ENCODE measurements at places on chromosomes 5 and 9.

DNA sequence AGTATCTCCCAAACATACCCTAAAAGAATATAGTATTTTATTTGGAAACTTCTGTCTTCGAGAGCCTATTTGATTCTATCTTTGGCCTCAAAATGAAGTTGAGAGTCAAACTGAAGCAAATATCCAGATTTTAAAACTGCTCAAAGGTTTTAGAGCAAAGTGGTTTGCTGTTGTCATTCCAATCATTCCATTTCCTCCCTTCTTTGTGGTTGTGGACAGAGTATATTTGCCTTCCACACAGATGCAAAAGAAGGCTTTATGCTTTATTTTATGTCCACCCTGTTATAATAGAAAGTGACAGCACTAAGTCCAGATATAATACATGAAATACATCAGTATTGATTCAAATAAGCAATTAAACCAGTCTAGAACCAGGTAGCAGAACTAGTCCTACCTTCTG is 12.4 kb downstream of the GZMK start:
- DNase-seq = no peak

GRCh38 chr5:170821257-170821800 is 37.8 kb downstream of the GABRP start:
- no peak for DNase-seq

DNA sequence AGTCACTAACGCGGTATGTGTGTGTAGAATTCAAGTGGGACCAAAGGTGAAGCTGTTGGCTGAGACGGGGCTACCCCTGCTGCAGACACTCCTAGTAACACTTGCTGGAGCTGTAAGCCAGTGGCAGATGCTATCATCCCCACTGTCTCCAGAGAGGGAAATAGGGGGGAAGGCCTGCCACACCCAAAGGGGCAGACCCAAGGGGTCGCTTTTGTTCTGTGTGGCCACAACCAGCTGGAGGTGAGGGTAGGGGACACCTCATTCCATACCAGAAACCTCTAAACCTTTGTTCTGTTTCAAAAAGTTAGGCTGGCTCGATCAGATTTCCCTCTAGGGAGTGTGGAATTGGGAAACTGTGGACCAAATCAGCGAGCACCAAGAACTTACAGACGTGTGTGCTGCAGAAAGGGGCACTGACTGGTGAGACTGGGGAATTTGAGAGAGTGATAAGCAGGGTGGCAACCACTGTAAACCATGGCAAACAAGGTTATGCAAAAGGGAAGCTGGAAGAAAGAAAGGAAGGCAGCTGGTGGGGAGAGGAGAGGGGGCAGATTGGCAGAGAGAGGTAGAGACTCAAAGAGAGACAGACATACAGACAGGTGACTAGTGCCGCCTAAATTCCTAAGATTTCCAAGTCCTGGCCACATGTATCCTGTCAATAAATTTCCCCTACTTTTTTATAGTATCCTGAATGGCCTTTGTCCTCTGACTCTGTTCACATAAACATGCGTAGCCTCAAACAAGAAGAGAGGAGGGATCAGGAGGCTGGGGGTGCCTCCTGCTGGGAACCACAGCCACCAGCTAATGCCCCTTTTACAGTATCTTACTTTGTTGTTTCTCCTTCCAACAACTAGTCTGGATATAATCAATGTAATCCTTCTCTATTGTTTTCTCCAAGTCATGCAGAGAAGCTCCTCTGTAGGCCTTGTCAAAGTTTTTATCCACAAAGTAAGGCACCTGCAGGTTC is 15.6 kb upstream of the SPATA24 start:
- no peak for DNase-seq

DNA sequence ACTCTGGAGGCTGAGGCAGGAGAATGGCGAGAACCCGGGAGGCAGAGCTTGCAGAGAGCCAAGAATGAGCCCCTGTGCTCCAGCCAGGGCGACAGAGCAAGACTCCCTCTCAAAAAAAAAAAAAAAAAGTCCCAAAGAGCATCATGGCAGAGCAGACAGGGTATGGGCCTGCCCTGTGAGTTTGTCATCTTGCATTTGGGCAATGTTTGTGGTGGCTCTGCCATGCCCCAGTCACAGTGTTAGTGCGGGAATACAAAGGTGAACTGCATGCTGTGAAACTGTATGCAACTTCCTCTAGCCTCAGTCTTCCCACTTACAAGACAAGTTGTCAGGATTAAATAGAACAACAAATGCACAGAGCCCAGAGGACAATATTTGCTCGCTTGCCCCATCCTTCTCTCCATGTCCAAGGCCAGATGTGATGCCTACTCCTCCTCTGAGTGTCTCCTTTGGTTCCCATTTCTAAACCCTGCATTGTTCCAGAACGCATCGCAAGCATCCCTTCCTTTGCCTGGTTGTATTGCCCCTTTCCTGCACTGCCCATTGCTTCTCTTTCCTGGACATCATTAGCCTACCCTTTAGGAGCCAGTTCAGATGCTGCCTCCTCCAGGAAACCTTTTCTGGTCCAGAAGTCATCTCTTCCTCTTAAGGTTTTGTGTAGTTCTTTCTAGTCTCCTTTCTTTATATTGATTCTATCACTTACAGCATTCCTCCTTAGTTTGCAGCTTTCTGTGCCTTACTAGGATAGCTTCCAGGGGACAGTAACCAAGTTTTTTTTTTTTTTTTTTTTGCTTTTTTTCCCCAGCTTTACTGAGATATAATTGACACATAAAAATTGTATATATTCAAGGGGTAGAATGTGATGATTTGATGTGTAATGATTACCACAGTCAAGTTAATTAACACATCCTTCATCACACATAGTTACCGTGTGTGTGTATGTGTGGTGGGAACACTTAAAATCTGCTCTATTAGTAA is 69.0 kb upstream of the TNFAIP8 start:
- DNase-seq = no peak

DNA sequence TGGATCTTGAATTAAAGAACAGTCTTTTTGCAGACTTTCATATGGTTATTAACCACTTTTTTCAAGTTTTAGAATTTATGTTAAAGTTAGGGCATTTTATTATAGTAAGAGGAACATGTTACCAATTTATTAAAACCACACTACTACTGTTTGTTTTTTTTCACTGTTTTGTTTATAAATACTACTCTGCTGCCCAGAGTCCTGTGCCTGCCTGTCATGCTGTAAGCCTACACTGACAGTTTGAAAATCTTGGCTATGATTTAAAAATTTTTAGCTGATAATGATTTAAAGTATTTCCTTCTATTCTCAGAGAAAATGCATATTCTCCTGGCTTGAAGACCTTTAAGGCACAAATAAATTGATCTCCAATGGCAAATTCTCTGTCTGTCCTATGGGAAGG is 128.7 kb downstream of the RPS23 start:
- DNase-seq = no peak

DNA sequence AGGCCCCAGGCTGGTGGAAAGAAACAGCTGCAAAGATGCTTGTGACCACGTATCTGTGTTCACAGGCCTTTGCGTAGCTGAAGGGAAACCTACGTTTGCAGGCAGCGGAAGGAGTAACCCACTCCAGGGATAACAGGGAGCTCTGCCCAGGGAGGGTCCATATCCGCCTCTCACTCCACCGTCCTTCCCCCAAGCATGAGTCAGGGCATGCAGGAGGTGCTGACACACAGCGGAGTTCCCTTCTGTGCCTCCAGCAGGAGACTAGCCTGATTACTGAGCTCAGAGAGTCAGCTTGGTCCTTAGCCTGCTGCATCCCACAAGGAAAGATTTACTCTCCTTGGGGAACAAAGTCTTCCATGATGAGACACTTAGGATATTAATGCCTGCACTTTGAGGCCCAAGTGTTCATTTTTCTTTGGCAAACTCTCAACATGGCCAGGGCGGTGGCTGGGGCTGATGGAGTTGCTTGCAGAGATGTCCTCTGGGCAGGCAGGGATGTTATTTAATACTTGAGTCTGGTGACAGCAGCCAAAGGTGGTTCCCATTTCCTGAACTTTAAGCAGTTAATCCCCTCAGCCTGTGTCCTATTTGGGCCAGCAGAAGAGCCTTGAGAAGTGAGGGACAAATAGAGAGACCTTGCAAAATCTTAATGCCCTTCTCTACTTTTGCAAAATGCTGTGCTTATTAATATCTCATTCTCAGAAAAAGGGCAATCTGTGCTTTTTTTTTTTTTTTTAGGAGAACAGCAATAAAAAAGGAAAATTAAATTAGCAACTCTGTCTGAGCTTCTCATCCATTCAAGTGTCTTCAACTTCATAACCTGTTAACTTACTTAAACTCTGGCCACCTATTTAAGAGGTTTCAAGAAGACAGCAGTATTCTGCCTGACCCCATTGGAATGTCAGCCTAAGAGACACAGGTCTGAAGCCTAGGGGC is 222.1 kb downstream of the HSPA4 start:
- peak; percentile 34 for DNase-seq

DNA sequence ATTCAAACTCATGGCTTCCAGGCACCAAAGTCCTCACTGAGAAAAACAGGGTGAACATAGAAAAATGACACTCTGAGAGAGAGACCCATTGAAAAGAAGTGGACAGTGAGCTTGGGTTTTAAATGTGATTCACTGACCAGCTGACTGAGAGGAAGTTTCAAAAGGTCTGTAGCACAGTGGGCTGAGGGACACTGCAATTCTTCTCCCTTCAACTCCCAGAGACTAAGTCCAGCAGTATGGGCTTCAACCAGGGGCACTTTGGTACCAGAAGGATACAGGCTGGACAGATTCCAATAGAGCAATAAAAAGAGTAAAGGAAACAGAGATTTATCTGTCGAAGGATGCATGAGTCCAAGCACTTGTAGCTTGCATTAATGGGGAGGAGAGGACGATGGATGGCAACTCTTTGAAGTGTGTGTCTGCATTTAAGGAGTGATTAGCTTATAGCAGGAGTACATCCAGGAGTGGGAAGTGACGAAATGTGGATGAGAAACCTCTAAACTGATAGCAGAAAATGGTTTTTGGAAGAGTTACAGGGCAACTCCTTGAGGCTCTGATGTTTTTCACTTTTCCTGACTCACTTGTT is 117.0 kb upstream of the ANKRD55 start:
- DNase-seq = no peak

- no peak for DNase-seq
Observed at GRCh38 chr5:151900891-151901290, 23.8 kb downstream of the GLRA1 start.

DNA sequence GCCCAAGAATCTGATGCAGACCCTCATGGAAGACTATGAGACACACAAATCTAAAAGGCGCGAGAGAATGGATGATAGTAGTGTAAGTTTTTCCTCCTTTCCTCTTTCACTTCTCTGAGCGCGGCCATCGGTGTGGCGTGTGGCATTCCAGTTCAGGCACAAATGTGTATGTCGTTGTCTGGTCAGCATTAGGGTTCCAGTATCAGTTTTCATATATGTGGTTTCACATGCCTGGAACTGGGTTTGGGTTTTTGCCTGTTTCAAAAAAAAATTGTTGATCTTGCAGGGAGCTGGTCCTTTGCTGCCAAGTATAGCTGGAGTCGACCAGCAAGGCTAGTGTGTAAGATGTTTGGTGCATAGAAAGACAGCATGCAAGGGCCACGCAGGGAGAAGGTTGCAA is 51.5 kb downstream of the C9orf152 start:
- no peak for DNase-seq

- no peak for DNase-seq
Observed at GRCh38 chr5:159630545-159630944, 285.7 kb upstream of the ADRA1B start.

DNA sequence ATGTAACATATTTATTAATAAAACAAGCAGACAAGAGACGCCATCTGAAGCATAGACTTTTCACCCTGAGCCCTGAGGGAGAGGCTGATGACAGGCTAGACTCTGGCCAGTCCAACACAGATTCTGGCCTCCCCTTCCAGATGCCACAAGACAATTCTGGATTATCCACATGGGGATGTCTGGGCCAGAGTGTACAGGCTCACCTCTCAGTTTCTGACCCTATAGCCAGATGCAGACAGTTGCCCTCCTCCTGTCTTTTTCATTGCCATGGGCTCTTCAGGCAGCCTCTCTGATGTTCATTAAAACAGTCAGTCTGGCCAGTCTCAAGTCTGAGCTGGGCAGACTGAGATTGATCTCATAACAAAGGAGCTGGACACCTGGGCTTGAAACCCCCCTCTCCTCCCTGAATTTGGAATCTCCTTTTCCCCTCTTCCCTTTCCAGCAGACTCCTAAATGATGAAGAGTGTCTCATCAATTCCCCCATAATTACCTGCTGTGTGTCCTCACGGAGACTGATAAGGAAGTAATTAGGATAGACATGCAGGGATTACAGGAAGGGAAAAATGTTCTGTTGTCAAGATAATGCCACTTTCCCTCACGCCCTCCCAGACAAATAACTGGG is 89.6 kb downstream of the ASTN2 start:
- DNase-seq = no peak

- DNase-seq = no peak
Observed at GRCh38 chr5:102649731-102650130, 105.4 kb upstream of the PAM start.

GRCh38 chr5:181133083-181133482 is 2.1 kb upstream of the OR2V1 start:
- no peak for DNase-seq

DNA sequence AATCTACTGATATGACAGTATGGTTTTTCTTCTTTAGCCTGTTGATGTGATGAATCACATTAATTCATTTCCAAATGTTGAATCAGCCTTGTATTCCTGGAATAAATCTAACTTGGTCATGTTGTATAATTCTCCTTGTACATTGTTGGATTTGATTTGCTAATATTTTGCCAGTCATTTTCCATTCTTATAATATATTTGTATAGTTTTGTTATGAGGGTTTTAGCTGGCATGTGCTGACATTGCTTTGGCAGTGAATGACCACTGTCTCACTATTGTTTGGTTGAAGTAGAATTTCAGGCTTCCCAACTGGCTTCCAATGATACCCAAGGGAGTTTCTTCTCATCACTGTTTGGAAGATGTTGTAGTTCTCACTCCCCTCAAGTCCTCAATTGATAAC is 983.0 kb upstream of the PTPRD start:
- DNase-seq = no peak

- DNase-seq = no peak
Observed at GRCh38 chr9:86230858-86231257, 28.6 kb downstream of the C9orf153 start.

DNA sequence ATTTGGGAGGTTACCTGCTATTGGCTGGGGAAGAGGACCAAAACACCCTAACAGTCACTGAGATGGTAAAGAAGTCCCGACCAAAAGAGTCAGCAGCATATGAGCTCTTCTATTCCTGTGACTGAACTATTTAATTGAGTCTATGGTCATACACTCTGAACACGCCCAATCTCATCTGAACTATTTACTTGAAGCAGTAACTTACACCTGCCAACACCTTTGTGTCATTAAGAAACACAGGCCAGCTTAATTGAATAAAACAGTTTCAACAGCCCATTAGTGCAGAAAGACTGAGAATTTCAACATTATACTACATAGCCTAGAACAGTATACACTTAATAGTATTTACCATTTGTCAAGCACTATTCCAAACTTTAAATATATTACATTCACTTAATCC is 47.8 kb downstream of the NR6A1 start:
- DNase-seq = no peak

- no peak for DNase-seq
Observed at GRCh38 chr5:64899838-64900237, 131.1 kb downstream of the CWC27 start.

- DNase-seq = no peak
Observed at GRCh38 chr5:176447591-176447977, 601 bp upstream of the FAF2 start.

GRCh38 chr9:684054-684890 is 157.2 kb upstream of the DMRT1 start:
- no peak for DNase-seq

- peak; percentile 39 for DNase-seq
Observed at GRCh38 chr5:24643880-24644279, 898 bp downstream of the CDH10 start.
